ENCODE measurements at places on chromosomes 2 and 18. TPM values are rescaled to one million over a fixed set of nuclear protein-coding genes. Genes with fewer than 3 reads are reported as not detected.

SERPINB13 gene
- not detected for total RNA-seq

REG3A gene
- total RNA-seq: not detected

GKN1 gene
- total RNA-seq: not detected

TUBB8B gene
- not detected for total RNA-seq

ANKRD62 gene
- total RNA-seq: not detected

NAGK gene
- 63.1 TPM for total RNA-seq

HNMT gene
- total RNA-seq: 22.9 TPM

DNA sequence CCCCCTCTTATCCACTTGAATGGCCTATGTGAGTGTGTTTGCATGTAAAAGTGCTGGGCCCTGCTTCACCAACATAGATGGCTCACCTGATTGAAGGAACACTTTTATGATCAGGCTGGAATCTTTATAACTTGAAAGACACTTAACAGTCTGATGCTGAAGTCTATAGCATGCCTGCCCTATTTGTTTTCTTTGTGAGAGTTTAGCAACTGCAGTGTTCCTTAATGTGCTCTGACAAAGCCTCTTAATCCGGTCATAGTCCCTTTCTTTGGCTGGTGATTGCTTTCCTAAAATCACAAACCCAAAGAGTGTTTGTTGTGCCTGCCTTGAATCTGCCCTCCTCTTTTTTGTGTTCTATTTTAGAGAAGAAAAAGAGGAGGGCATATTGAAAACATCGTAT lies 1382.8 kb upstream of the CELF4 start:
- DNase-seq: no peak

DNA sequence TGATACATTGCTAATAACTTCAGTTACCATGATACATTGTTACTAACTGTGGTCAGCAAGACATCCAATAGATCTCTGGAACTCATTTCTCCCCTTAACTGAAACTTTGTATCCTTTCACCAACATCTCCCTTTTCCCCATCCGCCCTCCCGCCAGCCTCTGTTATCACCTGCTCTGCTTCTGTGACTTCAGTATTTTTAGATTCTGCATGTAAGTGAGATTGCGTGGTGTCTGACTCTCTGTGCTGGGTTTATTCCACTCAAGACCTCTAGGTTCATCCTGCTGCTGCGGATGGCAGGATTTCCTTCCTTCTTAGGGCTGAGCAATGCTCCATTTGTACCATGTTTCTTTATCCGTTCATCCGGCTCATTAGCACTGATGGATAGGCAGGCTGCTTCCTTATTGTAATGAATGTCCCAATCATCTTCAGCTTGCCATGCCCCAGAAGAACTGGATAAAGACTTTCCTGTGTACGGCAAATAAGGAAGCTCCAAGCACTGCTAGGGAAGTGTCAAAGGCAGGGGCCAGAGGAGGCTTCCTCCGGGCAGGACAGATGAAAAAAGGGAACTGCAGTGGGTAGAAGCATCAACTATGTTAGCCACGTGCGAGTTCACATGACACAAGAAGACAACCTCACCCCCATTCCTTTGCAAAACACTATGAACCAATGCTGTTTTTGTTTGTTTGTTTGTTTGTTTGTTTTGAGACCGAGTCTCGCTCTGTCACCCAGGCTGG lies 113.4 kb downstream of the EIPR1 start:
- DNase-seq: no peak

DNA sequence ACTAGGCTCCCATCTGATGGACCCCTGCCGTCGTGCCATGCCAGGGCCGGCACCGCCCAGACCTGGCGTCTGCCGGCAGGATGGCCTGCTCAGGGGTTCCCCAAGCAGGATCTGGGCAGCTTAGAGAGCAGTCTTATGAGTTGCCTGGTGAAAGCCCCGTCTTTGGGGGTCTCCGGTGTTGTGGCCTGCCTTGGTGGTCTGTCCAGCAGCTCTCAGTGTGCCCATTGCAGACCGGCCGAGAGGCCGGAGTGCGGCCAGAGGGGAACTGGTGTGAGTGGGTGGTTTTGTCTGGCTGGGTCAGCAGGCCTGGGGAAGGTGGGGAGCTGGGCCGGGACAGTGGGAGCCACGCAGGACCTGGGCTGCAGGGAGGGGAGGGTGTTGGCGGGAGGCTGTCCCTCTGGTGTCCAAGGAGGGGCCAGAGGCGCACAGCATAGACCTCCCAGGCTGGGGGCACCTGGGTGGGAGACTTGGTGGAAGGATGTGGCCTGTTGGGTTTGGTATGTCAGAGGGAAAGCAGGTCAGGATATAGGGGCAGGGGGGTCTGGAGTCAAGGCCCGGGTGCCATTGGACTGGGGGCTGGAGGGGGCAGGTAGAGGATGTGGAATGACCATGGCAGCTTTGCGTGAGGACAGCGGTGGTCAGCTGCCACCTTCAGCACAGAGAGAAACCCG lies 16.5 kb downstream of the GPC1 start:
- peak; percentile 44 for DNase-seq

DNA sequence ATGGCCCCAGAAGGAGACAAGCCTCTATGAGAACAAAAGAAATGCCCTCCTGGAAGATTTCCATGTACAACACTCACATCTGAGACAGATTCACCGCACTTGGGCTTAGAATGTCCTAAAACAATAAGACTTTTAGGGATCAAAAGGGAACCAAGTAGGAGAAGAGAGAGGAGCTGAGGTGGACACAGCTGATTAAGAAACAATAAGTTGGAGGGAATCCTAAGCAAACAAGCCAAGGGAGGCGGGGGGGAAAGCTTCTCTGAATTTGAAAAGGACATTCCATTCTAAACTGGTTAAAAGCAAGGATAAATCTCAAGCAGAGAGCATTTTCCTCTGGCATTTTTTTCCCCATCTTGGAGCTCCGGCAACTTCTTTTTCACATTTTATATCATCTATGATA lies 9.9 kb downstream of the ACVR1 start:
- DNase-seq: no peak

DNA sequence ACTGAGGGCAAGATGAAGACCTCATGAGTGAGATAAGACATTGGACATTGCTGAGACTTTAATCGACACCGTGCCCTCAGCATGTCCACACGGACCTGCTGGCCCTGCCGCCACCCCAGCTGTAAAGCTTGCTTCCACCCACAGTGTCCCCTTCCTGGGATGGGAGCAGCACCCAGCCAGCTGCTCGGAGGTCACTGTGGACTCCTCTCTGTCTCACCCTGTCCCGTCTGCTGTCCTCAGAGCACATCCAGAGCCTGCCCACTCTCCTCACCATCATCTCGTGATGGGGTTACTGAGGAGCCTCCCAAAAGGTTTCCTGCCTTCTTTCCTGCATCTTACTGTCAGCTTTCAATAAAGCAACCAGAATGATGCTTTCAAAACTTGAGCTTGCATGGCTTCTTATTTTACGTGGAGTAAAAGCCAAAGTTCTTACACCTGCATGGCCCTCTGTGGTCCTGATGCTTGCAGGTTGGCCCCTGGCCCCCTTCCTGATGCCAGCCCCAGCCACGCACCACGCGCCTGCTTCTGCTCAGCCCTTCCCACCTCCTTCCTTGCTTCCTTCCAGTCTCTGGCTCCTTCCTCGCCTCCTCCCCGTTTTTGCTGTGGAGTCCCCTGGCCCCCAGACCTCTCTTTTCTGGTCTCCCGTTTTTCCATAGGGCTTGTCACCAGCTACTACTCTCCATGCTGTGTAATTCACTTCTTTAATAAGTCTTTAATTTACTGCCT lies 67.0 kb downstream of the DGKD start:
- peak; percentile 32 for DNase-seq

DNA sequence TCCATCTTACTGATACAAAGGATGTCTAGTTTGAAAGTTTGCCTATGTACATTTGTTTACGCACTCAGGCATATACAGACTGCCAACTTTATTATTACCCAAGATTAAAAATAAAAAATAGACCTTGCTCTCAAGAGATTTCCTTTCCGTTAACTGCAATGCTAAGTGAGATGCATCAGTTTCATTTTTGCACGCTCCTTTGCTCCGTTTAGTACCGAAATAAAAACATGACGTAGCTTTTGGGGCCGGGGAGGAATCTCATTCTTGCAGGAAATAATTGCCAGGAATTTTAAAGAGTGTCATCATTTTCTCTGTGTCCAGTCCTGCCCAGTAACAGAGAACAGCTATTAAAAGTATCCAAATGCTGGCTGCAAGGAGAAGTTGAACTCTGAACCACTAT lies 169.5 kb downstream of the SLC8A1 start:
- no peak for DNase-seq

- DNase-seq: peak; percentile 84
Measured at GRCh38 chr2:236568068-236568921, 1.3 kb upstream of the ACKR3 start.

- no peak for DNase-seq
Measured at GRCh38 chr2:98634406-98635092, 26.2 kb downstream of the UNC50 start.

DNA sequence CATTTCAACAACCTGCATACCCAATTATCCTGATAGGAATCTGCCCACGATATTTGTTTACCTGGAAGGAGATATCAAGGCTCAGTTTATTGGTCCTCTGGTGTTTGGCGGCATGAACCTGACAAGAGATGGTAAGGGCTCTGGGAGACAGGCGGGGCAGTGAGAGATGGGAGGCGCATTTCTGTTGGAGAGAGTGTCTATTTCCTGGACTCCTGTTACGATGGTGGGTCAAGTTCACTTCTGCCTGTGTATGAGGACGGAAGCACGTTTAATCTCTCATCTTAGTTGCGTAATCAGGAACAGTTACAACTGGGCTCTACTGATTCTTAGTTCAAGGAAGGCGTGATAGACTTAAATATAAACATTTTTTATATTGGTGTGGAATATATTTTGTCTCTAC lies 8.9 kb downstream of the PDCL3 start:
- no peak for DNase-seq

DNA sequence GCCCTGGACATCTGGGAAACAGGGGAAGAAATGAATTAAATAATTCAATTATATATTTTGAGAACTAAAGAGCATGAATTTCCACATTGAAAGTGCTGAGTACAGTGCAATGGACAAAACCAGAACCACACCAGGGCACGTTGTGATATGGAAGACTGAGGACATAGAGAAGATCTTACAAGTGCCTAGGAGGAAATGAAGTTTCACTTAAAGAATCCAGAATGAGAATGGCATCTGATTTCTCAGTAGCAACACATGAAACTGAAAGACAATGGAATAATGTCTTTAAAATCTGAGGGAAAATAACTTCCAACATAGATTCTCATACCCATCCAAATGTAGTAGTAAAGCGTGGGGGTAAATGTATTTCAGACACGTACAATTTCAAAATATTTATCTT lies 20.3 kb upstream of the AAK1 start:
- DNase-seq: no peak

- DNase-seq: no peak
Measured at GRCh38 chr2:79235135-79235534, 75.6 kb upstream of the REG3A start.

GRCh38 chr2:47662552-47662951 lies 120.4 kb upstream of the MSH6 start:
- DNase-seq: no peak

DNA sequence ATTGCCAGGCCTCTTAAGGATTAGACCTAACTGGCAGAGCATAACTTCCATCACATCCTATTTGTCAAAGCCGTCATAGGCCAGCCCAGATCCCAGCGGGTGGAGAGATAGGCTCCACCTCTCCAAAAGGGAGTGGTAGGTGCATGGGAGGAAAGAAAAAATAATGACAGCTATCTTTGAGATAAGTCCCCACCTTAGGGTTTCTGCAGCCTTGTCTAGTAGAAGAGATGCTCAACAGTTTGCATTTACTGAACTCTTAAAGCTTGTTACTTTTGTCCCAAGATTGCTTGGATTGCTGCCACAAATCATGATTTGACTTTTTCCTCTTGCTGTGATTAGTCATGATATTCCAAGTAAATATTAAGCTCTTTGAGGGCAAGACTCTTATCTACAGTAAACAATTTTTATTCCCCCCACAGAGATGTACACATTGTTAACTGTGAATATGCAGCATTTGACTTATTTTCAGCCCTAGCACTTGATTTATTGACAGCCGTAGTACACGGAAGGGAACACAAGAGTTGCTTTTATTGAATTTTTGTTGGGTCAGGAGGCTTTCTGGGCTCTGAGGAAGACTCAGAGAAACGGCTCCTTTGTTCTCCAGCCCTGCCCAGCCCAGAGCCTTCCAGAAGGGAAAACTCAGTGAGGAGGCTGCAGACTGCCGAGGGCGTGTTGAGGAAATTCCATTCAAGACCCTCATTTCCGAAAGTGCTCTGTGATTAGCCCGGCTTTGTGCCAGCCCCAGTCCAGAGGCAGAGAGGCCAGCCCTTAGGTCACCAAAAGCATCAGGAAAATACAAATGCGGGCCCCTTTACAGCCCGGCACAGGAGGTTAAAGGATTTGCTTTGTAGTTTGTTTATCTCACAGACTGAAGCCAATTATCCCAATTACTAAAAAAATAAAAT lies 75.5 kb upstream of the ZNF532 start:
- peak; percentile 84 for DNase-seq

- no peak for DNase-seq
Measured at GRCh38 chr2:29611850-29612249, 309.5 kb downstream of the ALK start.

DNA sequence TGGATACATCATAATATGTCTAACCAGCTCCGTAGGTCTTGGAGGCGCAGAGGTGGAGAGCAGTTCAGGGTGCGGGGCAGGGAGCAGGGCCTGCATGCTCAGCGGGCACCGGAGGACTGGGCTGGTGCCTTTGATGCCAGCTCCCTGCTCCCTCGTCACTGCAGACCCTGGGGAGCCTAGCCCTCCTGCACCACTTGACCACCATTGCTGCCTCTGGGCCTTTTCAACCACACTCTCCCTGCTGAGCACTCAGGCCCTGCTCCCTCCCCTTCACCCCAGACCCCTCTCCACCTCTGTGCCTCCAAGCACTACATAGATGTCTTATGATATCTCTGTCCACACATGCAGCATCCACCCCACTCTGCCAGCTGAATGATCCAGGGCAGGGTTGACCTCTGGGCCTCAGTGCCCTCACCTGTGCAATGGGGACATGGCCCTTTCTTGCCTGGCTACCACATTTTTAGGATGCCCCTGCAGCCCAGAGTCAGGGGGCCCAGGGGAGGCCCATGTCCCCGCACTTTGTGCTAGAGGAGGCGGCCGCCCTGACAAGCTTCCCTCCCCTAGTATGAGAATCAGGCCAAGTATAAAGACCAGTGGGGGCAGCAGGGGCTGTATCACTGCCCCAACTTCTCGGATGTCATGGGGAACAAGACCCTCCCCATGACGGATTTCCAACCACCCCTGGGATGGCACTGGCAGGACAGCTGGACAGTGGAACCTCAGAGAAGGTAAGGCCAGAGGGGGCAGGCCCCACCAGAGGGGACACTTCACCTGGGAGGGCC lies 46.3 kb downstream of the FER1L5 start:
- DNase-seq: no peak

- DNase-seq: no peak
Measured at GRCh38 chr2:29606104-29607037, 315.0 kb downstream of the ALK start.

- DNase-seq: no peak
Measured at GRCh38 chr2:63049970-63050333, 678 bp upstream of the OTX1 start.

GRCh38 chr2:113039158-113039557 lies 13.5 kb downstream of the IL36B start:
- DNase-seq: no peak

DNA sequence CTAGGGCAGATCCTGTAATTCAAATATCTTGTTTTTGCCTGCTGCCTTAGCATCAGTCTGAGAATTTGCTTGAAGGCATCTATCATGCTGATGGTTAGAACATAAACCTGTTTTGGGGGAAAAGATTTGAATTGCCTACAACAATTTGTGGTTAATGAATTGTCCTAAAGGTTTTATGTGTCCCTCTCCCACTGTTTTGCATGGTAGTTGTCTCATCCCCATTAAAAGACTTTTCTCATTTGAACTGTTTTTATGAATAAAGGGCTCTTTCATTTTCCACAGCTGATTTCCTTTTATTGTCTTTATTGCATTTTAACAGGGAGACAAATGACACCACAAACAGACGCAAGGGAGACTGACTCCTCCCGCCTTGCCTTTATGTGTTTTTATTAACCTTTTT lies 275.6 kb downstream of the PIK3C3 start:
- DNase-seq: no peak

Measured in right cardiac atrium (tissue), 5 donors.